Smooth muscle cell of the pulmonary artery (primary cell): ENCODE measurements at places on chromosomes 1 and 21. TPM values are rescaled to one million over a fixed set of nuclear protein-coding genes. Genes with fewer than 3 reads are reported as not detected.

The EXO1 gene
- 1.6 and 4.6 TPM in 2 replicates for total RNA-seq

The CFAP45 gene
- total RNA-seq: 0.39 and 0.73 TPM in 2 replicates

The KCNJ10 gene
- total RNA-seq: not detected in 2 replicates

The NDUFS5 gene
- 272 and 330 TPM in 2 replicates for total RNA-seq

The TEX38 gene
- total RNA-seq: not detected in 2 replicates

The BOLA1 gene
- 7.4 and 9.3 TPM in 2 replicates for total RNA-seq

The NBPF3 gene
- total RNA-seq: 12.6 and 14.9 TPM in 2 replicates

The ERMAP gene
- total RNA-seq: 12.1 and 16.0 TPM in 2 replicates

The SELENOF gene
- 123 and 243 TPM in 2 replicates for total RNA-seq

The PRMT2 gene
- total RNA-seq: 180 and 198 TPM in 2 replicates

The UTS2 gene
- total RNA-seq: not detected in 2 replicates

The TMEM269 gene
- 0.03 and 0.07 TPM in 2 replicates for total RNA-seq

The MRPL24 gene
- total RNA-seq: 35.4 and 54.9 TPM in 2 replicates

The MROH7 gene
- 0.39 and 0.73 TPM in 2 replicates for total RNA-seq
